ENCODE measurements at places on chromosomes 13 and 19. TPM values are rescaled to one million over a fixed set of nuclear protein-coding genes. Genes with fewer than 3 reads are reported as not detected.

AXL gene
- not detected for total RNA-seq

CERS1 gene
- total RNA-seq, result not detected

DNA sequence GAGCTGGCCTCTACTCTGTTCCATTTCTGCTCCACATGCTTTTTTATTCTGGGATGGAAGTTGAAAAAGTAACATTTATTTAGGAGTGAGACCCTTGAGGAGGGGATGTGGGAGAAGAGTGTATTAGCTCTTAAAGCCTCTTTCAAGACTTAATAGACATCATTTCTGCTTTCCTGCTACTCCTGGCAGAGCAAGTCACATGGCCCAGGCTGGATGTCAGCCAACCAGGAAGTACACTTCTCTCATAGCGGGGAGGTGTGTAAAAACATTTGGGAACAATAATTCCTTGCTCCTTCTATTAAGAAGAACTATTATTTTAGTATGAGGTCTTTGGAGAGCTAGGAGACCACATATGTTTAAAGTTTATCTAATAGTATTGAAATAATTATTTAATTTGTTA is 40.6 kb upstream of the FAM216B start:
- H3K36me3 ChIP-seq, result no peaks in the 10 kb centered on the region
- no peaks in the 10 kb centered on the region for H3K4me1 ChIP-seq
- no peak for DNase-seq

- no peaks in the 10 kb centered on the region for H3K27me3 ChIP-seq
- no peaks in the 10 kb centered on the region for H3K4me1 ChIP-seq
- no peak for DNase-seq
- no peak overlapping the region for H3K27ac ChIP-seq
Observed at GRCh38 chr13:90414691-90415596, 932.5 kb upstream of the MIR17HG start.

GRCh38 chr13:28744091-28744536 is 25.3 kb upstream of the SLC46A3 start:
- H3K4me1 ChIP-seq, result no peaks in the 10 kb centered on the region
- no peak for DNase-seq
- H3K27me3 ChIP-seq, result no peaks in the 10 kb centered on the region
- no peaks in the 10 kb centered on the region for H3K36me3 ChIP-seq
- H3K4me3 ChIP-seq, result no peak overlapping the region

DNA sequence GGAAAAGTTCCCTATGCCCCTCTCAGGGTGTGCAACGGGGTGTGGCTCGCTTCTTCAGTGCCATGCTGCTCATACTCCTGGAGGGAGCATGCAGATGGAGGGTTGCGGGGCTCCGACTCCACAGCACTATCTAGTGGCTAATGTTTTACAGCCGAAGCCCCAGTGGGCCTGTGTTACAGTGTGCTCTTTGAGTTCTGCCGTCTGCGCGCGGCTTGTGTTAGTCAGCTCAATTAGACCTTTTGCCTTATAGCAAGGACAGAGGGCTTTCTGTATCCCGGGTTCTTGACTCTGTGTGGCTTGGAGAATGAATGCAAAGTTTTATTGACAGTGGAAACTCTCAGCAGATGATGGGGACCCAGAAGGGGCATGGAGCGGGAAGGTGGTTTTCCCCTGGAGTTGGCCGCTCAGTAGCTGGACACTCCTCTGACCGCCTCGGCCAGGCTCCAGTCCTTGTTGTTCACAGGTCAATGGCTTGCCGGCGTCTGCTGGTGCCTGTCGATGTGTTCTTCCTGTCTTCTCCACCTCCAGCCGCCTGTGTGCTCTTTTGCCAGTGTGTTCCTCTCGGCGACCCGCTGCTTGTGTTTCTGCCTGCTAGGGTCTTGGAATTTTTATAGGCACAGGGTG is 383.4 kb downstream of the LMO7 start:
- H3K27me3 ChIP-seq, result no peaks in the 10 kb centered on the region
- DNase-seq, result no peak
- no peak overlapping the region for H3K27ac ChIP-seq
- H3K36me3 ChIP-seq, result no peaks in the 10 kb centered on the region

- no peaks in the 10 kb centered on the region for H3K4me1 ChIP-seq
- no peaks in the 10 kb centered on the region for H3K27me3 ChIP-seq
- DNase-seq, result no peak
- H3K4me3 ChIP-seq, result no peak overlapping the region
- peaks cover 3% of the 10 kb centered on the region for H3K36me3 ChIP-seq
- no peak overlapping the region for H3K27ac ChIP-seq
Observed at GRCh38 chr19:1999856-2000515, 15.5 kb downstream of the BTBD2 start.

- no peaks in the 10 kb centered on the region for H3K4me1 ChIP-seq
- H3K27me3 ChIP-seq, result peaks cover 31% of the 10 kb centered on the region
- H3K27ac ChIP-seq, result no peak overlapping the region
- H3K36me3 ChIP-seq, result no peaks in the 10 kb centered on the region
Observed at GRCh38 chr19:19214892-19215291, 3.1 kb downstream of the NCAN start.

DNA sequence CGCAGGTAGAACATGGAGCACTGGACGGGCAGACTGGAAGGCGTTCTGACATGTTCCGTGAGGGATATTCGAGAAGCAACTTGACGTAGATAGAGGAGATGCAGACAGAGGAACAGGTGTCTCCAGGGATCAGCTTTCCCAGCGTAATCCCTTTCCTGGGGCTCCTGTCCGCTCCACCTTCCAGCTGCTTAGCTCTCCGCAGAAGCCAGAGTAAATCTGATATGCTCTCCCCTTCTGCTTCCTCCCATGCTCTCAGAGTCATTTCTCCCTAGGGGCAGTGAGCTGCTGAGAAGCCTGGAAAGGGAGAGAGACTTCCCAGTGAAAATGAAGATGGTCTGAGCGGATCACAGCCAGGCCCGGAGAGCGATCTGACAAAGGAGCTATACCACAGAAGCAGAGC is 23.0 kb upstream of the OLFM4 start:
- H3K4me3 ChIP-seq, result no peak overlapping the region
- DNase-seq, result no peak
- H3K27ac ChIP-seq, result no peak overlapping the region
- H3K4me1 ChIP-seq, result no peaks in the 10 kb centered on the region
- H3K36me3 ChIP-seq, result no peaks in the 10 kb centered on the region

Data from natural killer cell (primary cell).